ENCODE measurements at places on chromosomes 5 and 9. TPM values are rescaled to one million over a fixed set of nuclear protein-coding genes. Genes with fewer than 3 reads are reported as not detected.

Gene SLC1A3
- 1.6 TPM for total RNA-seq

Gene ECM2
- total RNA-seq, result 0.20 TPM

- H3K4me1 ChIP-seq, result peaks cover 27% of the 10 kb centered on the region
- H3K36me3 ChIP-seq, result peaks cover 5% of the 10 kb centered on the region
- no peak overlapping the region for H3K27ac ChIP-seq
- DNase-seq, result no peak
- H3K4me3 ChIP-seq, result no peak overlapping the region
Measured at GRCh38 chr5:109345699-109346098, 64.1 kb downstream of the PJA2 start.

GRCh38 chr9:21357479-21358460 lies 7.1 kb upstream of the IFNA6 start:
- DNase-seq, result no peak
- no peak overlapping the region for H3K27ac ChIP-seq
- no peaks in the 10 kb centered on the region for H3K4me1 ChIP-seq
- H3K27me3 ChIP-seq, result no peaks in the 10 kb centered on the region
- no peak overlapping the region for H3K4me3 ChIP-seq

GRCh38 chr9:121269642-121270254 lies 1.8 kb downstream of the GSN start:
- H3K27ac ChIP-seq, result peak overlapping the region; percentile 23
- H3K4me1 ChIP-seq, result peaks cover 11% of the 10 kb centered on the region
- peak overlapping the region; percentile 85 for H3K4me3 ChIP-seq
- DNase-seq, result no peak
- H3K27me3 ChIP-seq, result peaks cover 7% of the 10 kb centered on the region

GRCh38 chr9:71403106-71403505 lies 281.7 kb upstream of the TRPM3 start:
- H3K4me3 ChIP-seq, result no peak overlapping the region
- peaks cover 5% of the 10 kb centered on the region for H3K4me1 ChIP-seq
- no peak for DNase-seq
- H3K27me3 ChIP-seq, result no peaks in the 10 kb centered on the region
- peaks cover under 1% of the 10 kb centered on the region for H3K36me3 ChIP-seq

DNA sequence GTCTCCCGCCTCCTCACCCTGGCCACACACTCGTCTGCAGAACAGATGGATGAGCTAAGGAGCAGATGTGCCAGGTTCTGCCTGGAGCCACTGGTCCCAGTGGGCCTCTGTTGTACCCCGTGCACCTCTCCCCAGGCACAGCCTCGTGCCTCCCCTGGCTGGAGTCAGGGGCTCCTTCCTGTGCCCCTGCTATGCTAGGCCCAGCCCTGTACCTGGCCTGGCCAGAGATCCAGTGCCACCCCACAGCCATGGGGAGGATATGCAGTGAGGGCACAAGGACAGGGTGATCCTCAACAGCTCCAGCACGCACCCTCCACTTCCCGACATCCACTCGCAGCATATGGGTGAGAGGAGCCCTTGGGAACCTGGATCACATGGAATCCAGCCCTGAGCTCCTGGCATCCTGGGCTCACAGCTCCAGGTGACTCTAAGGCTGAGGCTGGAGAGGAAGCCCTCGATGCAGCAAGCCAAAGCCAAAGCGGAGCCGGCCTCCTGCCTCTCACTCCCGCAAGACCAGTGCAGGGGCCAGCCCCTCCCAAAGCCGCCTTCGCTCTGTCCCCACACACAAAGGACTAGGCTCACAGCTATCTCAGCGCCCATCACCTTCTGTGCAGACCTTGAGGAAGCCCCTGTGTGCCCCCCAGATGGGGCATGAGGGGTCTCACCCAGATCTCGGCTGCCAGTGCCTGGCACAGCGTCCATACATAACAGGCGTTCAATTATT lies 23.7 kb upstream of the ADAMTS2 start:
- peak overlapping the region; percentile 22 for H3K27ac ChIP-seq
- peak overlapping the region; percentile 61 for H3K4me3 ChIP-seq
- peaks cover 17% of the 10 kb centered on the region for H3K27me3 ChIP-seq
- peaks cover 31% of the 10 kb centered on the region for H3K4me1 ChIP-seq
- no peak for DNase-seq
- H3K36me3 ChIP-seq, result no peaks in the 10 kb centered on the region

DNA sequence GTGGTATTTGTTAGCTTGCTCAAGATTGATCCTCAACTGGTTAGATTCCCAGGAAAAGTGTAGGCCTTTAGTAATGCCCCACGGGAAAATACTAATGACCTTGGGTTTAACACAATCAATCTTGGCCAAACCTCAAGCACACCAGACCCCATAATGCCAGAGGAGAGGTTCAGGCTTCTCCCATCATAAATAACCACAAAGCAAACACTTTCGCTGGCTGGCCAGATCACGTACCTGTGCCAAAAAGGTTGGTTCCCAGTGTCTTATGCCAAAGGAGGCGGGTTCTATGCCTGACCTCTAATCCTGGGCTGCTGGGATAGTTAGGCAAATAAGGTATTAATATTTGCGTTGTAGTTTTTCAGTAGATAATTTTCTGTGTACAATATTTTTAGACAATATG lies 379.2 kb upstream of the CDH18 start:
- H3K27me3 ChIP-seq, result no peaks in the 10 kb centered on the region
- H3K4me3 ChIP-seq, result no peak overlapping the region
- no peak for DNase-seq
- no peaks in the 10 kb centered on the region for H3K4me1 ChIP-seq
- no peaks in the 10 kb centered on the region for H3K36me3 ChIP-seq

GRCh38 chr5:74316064-74316603 lies 324.4 kb downstream of the ENC1 start:
- DNase-seq, result no peak
- H3K27me3 ChIP-seq, result peaks cover 10% of the 10 kb centered on the region
- peak overlapping the region; percentile 44 for H3K27ac ChIP-seq
- H3K36me3 ChIP-seq, result peaks cover 7% of the 10 kb centered on the region

GRCh38 chr5:139256820-139257219 lies 36.7 kb upstream of the MATR3 start:
- no peak overlapping the region for H3K27ac ChIP-seq
- no peak for DNase-seq
- peaks cover 6% of the 10 kb centered on the region for H3K27me3 ChIP-seq
- peaks cover 11% of the 10 kb centered on the region for H3K4me1 ChIP-seq
- no peak overlapping the region for H3K4me3 ChIP-seq
- no peaks in the 10 kb centered on the region for H3K36me3 ChIP-seq

Data from glutamatergic neuron (in vitro differentiated cells).